ENCODE measurements at places on chromosomes 1 and 21.

GRCh38 chr1:233513431-233513830, 100.5 kb upstream of the KCNK1 start:
- no peak for DNase-seq

- no peak for DNase-seq
These were observed 14.4 kb downstream of the AGO3 start for GRCh38 chr1:35945327-35945726.

DNA sequence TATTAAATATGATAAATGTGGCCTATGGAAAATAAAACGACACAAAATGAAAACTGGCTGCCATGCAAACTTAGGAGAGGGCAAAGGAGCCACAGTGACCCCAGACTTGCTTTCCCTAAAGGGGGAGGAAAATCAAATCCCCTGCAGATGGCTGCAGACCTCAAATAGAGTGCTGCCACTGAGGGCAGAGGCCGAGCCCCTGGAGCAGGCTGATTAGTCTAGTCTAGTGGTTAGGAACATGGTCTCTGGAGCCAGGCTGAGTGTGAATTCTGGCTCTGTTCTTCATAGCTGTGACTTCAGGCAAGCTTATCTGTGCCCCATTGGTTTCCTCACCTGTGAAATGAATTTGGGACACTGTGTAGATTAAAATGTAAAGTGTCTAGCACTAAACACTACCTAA, 60.8 kb downstream of the ITPKB start:
- DNase-seq: no peak

GRCh38 chr1:113551728-113552127, 161.4 kb downstream of the MAGI3 start:
- no peak for DNase-seq

GRCh38 chr1:171403393-171403792, 81.9 kb upstream of the PRRC2C start:
- DNase-seq: no peak

DNA sequence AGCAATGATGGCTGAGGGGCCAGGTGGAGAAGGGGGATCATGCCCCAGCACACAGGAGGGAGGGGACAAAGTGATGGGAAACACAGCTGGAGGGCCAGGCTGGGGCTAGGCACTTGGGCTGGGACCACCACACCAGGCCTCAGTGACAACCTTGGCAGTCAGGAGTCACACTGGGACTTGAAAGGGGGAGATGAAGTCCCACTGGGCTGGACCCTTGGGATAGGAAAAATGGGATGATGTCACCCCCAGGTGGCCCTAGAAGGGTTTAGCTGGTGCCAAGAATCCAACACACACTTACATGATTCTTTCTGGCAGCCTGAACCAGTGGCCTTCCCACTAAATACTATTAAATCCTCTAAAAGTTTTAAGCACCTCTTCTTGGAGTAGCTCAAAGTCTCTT, 17.1 kb downstream of the ZBTB17 start:
- DNase-seq: peak; percentile 25

All from stomach (tissue), 19 donors.